ENCODE measurements at places on chromosomes 6 and 20.

- DNase-seq: no peak
Measured at GRCh38 chr6:441126-441920, 49.8 kb downstream of the IRF4 start.

GRCh38 chr20:44963325-44964215, 2.7 kb upstream of the STK4 start:
- peak; percentile 44 for DNase-seq

- no peak for DNase-seq
Measured at GRCh38 chr20:6134592-6134991, 11.8 kb upstream of the FERMT1 start.

DNA sequence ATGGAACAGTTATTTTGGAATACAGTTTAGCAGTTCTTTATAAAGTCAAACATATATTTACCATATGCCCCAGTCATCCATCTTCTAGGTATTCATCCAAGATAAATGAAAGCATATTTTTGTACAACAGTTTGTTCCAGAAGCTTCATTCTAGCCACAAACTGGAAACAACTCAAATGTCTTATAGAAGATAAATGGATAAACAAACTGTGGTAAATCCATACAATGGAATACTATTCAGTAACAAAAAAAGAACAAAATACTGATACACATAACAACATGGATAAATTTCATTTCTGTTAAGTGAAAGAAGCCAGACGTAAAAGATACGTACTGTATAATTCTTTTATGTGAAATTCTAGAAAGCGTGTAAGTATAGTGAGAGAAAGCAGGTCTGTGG, 167.0 kb upstream of the AHI1 start:
- no peak for DNase-seq

- DNase-seq: no peak
Measured at GRCh38 chr6:142550310-142551063, 248.7 kb downstream of the ADGRG6 start.

DNA sequence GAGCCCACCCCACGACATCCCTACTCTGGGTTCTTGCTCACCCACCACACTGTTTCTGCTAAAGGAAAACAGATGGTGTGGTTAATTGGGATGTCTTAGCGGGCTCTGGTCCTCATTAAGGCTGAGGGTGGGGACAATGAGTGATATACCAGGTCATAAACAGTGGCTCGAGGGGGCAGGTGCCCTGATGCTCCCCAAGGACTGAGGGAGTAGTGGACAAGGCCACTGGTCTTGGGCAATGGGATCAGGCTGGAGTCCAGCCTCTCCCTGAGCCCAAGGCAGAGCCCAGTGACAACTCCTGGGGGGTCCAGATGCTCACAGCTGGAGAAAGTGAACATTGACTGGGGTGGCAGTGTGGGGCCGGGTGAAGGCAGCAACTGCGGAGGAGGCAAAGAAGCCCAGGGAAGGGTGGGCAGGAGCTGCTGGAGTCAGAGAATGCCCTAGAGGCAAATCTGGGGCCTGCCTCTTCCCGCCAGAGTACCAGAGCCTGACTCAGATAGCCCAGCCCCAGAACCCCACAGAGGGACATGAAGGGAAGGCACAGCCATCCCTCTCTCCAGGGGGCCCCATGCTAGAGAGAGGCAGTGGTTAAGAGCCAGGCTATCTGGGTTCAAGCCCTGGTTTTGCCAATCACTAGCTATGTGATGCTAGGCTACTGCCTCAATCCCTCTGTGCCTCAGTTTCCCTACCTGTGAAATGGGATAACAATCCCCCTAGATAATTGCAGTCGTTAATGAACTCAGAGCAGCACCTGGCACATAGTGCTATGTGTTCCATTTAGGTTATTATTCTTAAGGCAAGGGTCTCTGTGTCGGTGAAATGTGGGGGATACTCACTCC, 72.3 kb downstream of the MRPL14 start:
- no peak for DNase-seq

DNA sequence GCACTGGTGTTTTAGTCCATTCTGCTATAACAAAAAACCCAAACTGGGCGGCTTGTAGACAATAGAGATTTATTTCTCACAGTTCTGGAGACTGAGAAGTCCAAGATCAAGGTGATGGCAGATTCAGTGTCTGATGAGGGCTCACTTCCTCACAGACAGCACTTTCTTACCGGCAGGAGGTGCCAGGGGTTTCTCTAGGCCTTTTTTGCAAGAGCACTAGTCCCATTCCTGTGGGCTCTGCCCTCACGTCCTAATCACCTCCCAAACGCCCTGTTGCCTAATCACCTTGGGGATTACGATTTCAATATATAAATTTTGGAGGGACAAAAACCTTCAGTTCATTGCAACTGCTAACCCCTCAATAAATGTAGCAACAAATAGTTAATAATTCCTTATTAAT, 140.0 kb upstream of the SGK1 start:
- no peak for DNase-seq

- no peak for DNase-seq
Measured at GRCh38 chr6:89611666-89612065, 26.9 kb downstream of the LYRM2 start.

DNA sequence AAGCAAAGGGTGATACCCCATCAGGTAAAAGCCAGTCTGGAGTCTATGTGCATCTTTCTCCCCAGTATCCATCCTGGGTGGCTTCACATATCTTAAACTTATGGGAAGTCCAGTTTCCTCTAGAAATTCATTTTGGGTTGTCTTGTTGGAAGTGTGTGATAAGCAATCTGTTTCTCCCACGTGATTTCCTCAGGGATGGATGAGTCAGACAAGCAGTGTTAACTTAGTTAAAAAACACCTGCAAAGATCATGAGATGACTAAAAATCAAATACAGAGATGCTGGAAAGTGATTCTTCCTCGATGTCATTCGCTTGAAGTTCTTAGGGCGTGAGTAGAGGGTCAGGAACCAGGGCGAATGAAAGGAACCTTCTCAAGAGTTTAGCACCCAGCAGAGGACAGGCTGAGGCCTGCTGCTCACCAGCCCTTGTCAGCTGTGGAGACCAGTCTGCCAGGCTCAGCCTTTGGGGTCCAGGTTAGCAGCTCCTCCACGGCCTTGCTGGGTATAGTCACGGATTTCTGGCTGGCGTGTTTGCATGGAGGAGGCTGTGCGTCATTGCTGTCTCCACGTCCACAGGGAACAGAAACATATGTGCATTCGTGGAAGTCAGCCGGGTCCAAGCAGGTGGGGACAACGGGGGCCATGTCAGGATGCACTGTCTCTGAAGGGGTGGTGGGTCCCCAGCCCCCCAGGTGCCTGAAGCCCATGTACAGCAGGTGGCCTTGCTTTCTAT, 2.8 kb upstream of the PNPLA1 start:
- DNase-seq: no peak

- no peak for DNase-seq
Measured at GRCh38 chr20:31991339-31991705, 18.9 kb upstream of the CCM2L start.

GRCh38 chr20:7710440-7710839, 229.8 kb downstream of the HAO1 start:
- DNase-seq: no peak

GRCh38 chr6:5624256-5624655, 362.9 kb downstream of the FARS2 start:
- no peak for DNase-seq

- DNase-seq: no peak
Measured at GRCh38 chr6:33785778-33786177, 3.2 kb downstream of the LEMD2 start.

- DNase-seq: no peak
Measured at GRCh38 chr20:34904202-34904621, 27.8 kb downstream of the ACSS2 start.

DNA sequence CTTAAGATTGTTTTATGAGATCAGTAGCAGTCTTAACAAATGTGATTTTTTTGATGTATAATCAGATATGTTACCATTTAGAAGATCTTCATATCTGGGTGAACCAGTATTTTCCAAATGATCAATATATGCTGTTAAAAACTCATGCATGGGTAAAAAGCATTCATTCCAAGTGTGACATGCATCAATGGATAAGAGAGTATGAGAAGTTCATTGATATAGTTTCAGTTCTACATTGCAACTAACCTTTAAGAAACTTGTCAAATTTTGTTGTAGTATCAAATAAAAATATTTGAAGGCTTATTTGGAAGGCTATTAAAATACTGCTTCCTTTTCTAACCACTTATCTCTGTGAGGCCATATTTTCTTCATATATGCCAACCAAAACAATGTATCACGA, 117.7 kb downstream of the FIG4 start:
- DNase-seq: no peak

GRCh38 chr20:53085720-53086119, 113.6 kb downstream of the TSHZ2 start:
- no peak for DNase-seq

DNA sequence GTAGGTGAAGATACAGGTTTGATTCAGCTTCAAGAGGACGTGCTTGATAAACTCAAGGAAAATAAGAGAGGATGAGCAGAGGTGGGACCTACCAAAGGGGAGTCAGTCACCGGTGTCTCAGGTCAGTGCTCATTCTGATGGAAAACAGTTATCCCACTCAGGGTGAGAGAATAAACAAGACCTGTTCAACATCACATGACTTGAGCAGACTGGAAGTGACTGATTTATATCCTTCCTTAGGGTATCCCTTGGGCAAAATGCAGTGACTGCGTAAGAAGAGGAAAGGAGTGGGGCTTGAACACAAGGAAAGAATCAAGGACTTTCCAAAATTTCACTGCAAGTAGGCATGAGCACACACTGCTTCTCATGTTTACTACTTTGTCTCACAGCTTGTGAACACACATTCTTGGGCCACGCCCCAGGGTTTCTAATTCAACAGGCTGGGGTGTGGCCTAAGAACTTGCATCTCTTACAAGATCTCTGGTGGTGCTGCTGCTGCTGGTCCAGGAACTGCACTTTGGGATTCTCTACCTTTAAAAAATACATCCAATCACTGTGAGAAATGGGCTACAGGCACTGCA, 11.6 kb downstream of the CST3 start:
- DNase-seq: no peak

- DNase-seq: no peak
Measured at GRCh38 chr6:155544677-155545076, 89.0 kb upstream of the NOX3 start.

- peak; percentile 56 for DNase-seq
Measured at GRCh38 chr6:154276810-154277628, 79.6 kb downstream of the IPCEF1 start.

- peak; percentile 67 for DNase-seq
Measured at GRCh38 chr20:846894-847278, 13.4 kb downstream of the FAM110A start.

DNA sequence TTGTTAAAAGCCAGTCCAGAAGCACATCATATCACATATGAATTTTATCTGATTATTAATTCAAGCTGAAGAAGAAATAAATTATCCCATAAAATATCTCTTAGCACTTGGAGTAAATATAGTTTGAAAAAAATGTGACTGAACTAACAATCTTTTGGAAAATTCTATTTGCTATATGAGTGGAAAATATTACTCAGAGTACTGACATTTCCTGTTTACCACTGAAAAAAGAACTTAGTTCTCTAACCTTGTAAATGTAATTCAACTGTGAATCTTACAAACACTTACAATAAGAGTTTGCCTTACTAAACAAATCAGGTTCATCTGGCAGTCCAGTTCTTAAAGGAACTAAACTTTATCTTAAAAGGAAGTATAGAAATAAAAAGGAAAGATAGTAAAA, 44.2 kb downstream of the MOXD1 start:
- DNase-seq: no peak

- no peak for DNase-seq
Measured at GRCh38 chr6:27834384-27834783, 77.8 kb downstream of the OR2B2 start.

DNA sequence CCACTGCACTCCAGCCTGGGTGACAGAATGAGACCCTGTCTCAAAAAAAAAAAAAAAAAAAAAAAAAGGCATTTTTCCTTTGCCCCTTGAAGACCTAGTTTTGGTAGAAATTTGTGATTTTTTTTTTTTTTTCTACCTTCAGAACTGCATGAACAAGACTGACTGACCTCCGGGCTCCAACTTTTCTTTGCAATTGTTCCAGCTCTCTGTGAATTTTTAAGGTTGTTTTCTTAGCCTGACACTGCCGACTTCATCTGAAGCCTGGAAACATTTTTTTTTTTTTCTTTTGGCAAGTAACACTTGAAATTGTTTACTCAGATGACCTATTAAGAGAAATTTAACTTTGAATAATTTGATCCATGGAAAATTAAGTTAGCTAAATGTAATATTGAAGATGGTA, 73.0 kb downstream of the SLC24A3 start:
- DNase-seq: no peak

DNA sequence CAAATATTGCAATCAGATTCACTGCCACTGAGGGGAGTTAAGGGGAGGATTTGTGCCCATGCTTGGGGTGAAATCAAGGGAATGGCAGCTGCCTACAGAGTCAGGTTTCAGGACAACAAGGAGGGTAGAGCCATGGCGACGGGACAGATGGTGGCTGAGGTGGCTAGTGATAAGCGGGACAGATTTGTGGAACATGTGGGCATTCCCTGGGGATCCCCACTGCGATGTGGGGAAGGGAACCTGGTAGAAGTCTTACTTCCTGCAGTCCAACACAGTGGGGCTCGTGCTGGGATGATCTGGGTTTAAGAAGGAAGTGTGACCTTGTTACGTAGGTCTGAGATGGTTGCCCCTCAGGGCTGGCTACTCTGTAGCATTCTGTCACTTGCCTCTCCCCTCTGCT, 292.0 kb upstream of the JARID2 start:
- no peak for DNase-seq

GRCh38 chr6:89117211-89118108, at the start of gene SRSF12:
SRSF12 (minus strand) TSS chr6:89118071; CDS start chr6:89117887, 184 bp downstream.
- DNase-seq: peak; percentile 42

DNA sequence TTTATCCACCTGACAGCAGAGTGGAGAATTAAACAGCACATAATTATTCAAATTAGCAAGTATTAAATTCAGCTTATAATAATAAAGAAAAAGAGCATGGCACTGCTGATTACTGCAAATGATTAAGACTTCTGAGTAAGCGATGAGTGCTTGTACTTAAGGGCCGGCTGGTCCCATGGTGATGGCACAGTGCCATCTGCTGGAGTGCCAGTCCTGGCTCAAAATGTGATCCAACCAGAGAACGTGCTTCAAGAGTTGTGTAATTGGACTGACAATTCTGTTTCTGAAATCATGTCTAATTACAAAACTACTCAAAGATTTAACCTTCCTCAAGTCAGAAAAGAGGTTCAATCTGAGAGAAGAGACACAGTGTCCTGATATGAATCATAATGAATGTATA, 181.6 kb upstream of the RGS17 start:
- DNase-seq: peak; percentile 58

DNA sequence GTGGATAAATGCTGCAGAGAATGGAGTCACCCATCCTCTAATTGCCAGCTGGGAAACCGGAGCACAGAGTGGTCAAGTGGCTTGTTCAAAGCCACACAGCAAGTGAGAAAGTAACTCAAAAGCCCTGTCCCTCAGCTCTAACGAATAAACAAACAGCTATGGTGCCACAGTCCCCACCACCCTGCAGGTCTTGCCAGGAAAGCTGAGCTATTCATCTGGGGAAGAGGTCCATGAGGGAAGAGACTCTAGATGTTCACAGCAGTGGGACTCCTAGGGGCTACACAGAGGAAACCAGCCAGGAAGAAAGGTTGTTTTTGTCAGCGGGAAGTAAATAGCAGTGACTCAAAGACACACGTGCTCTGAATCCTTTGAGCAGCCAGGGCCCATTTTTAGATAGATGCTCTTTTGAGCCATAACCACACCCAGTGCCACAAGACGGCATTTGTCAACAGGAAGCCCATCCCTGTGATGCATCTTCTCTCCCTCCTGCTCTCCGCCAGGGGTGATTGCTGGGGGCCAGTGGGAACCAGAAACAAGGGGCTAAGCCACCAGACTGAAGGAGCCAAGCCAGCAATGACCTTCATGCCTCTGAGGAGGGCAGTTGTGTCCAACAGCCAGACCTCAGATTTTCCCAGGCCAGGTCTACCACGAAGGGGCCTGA, 32.4 kb upstream of the TCP11 start:
- no peak for DNase-seq
